Calu3 (cell line): ENCODE measurements at places on chromosomes 7 and 10. TPM values are rescaled to one million over a fixed set of nuclear protein-coding genes. Genes with fewer than 3 reads are reported as not detected.

GRCh38 chr10:131617113-131617858, 283.5 kb upstream of the PPP2R2D start:
- DNase-seq: no peak

DNA sequence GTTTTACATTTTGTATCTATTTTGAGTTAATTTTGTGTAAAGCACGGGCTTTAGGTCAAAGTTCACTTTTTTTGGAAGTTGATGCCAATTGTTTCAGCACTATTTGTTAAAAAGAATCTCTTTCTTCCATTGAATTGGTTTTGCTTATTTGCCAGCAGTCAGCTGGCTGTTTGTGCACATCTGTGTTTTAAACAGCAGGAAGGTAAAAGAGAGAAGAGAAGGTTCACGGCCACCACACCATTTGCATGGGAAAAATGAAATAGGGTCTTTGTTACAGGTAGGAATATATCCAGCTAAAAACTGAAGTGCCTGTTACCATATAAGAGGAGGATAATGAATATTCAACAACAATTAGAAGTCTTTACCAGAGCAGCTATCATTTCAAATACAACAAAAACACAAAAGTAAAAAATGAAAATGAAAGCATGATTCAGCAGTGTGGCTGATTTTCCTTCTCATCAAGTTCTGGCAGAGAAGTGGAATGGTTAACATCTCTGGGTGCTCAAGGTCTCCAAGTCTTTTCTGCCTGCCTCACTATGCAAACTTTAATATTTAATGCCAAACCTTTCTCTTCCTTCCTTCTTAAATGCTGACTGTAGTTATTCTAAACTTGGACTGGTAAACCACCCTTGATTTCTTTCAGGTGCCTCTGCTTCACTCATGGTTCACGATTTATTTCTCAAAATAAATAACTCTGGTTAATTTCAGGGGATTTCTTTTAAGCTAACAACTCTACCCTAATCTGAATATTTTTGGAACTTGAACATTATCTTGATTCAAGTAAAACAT, 841.5 kb downstream of the GRM8 start:
- no peak for DNase-seq

DNA sequence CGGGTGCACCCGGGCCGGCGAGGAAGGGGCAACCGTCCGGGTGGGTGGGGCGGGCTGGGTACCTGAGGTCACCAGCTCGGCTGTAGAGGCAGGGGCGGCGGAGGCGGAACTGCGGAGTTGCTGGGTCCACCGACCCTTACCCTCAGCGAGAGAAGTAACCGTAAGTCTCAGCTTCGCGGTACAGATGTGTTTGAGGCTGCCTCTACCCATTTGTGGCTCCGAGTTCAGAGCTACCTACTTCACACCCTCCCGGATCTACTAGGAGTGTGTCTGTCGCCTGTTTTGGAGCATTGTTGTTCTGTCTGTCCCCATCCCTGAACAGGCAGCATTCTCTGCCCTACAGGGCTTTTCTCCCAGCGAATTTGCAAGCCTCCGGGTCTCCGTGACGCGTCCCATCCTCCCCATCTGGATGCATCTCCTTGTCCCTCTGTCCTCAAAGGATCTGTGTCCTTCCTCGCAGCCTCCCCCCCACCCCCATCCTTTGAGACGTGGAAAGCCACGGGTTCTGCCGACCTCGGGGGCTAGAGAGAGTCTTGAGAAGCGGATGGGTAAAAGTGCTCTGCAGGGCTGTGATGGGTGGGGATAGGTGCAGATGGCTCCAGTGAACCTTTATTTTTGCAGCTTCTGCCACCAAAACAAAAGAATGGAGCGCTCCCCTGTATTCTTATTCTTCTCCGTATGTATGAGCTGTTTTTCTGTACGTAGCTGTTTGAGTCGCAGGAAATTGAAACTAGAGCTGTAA, 757 bp downstream of the ANKIB1 start:
- no peak for DNase-seq

- peak; percentile 17 for DNase-seq
Measured at GRCh38 chr7:136009488-136010079, 32.4 kb upstream of the MTPN start.

DNA sequence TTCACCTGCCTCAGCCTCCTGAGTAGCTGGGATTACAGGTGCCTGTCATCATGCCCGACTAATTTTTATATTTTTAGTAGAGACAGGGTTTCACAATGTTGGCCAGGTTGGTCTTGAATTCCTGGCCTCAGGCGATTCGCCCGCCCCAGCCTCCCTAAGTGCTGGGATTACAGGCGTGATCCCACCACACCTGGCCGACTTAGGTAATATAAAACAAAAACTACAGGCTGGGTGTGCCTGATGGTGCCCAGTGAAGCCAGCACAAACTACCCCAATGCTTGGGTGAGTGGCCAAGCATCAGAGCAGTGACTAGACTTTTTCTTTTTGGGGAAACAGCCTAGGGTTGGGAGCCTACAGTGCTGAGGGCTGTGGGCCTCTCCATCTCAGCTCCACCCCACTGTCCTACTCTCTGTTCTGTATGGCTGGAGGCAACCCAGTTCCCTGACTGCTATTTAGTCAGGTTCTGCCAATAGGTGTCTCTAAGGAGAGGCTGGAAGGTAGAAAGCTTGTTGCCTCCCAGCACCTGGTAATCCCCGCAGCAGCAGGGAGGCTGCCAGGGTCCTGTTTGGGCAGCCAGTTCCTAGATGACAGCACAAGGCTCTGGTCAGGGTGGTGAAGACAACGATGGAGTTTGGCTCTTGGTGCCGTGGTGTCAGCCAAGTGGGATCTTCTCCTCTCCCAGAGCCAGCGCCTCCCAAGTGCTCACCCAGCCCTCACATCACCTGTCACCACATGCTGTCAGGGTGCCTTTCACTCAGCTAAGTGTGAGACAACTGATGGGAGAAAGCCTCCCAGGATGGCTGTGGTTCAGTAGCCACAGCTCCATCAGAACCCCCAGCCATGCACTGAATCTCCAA, 10.4 kb upstream of the NACAD start:
- DNase-seq: no peak

DNA sequence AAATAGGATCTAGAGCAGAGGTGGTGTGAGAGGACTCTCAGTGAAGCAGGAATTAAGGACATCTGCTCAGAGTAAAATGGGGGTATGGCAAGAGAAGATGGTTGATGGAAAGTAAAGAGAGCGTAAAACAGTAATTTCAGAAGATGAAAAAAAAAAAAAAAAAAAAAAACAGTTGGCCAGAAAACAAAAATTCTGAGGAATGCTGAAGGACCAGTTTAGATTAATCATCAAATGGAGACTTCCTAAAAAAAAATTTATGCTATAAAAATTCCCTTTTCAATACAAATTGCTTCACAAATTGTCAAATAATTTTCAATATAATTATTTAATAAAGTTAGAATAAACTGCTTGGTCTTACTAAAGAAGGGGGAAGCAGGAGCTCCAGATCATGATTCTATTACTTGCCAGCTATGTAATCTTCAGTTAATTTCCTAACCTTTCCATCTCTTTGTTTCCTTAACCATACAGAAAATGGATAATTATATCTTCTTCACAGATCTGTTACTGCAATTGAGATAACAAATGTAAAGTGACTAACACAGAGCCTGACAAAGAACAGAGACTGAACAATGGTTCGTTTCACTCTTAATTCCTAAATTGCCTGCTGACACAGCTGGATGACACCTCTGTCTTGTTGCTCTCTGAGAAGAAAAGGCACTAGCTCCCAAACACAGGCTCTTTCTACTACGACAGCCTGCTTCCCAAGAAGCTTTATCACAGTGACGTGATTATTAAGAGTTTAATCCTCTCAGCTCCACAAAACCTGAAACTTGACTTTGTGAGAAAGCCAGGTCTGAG, 64.9 kb upstream of the GPR22 start:
- DNase-seq: no peak

VSTM2A gene
- total RNA-seq: not detected in 2 replicates

RPEL1 gene
- total RNA-seq: 0.57 and 0.61 TPM in 2 replicates

LBX1 gene
- total RNA-seq: not detected in 2 replicates
